ENCODE measurements at places on chromosomes 1 and 21.
A peak's percentile ranks its signal among the peaks of the same experiment; 100 is the strongest.

DNA sequence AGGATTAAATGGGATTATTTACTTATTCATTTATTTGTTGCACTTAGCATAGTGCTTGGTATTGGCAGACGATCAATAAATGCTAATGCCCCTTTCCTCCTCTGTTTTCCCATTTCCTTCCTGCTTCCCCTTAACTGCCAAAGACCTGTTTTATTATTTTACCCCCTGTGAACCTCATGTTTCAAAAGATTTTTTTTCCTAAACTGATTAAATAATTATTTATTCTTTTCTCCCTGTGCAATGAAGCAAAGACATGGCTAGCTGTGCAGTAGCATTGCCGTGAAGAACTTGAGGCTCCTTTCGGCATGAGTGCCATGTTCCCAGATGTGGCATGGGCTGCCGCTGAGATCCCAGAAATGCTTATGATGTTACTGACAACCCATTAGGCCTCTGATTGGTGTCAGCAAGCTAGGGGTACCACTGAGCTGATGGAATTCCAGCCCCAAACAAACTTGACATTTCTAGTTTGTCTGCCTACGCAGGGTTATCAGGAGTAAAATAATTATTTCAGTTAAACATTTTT lies 266.4 kb upstream of the TMEM51 start:
- no peak for DNase-seq

- DNase-seq, result no peak
Measured at GRCh38 chr1:168506204-168506819, 37.5 kb downstream of the XCL2 start.

DNA sequence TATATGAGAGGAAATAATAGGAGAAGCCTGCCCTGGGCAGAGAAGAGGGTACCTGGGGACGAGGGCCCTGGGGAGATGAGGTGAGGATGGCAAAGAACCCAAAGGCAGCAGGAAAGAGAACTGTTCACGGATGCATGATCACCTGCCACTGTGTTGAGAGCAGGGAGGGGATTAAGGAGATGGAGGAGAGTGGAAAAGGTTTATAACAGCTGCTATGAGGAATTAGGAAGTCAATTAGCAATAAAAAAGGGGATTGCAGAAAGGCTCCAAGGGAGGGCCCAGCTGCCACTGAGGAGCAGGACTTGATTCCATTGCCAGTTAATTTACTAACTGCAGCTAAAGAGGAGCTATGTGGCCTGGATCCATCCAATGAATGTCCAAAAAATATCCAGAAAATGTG lies 61.1 kb downstream of the GFI1 start:
- DNase-seq, result no peak

GRCh38 chr1:110293601-110294104 lies 45.5 kb upstream of the RBM15 start:
- DNase-seq, result no peak

DNA sequence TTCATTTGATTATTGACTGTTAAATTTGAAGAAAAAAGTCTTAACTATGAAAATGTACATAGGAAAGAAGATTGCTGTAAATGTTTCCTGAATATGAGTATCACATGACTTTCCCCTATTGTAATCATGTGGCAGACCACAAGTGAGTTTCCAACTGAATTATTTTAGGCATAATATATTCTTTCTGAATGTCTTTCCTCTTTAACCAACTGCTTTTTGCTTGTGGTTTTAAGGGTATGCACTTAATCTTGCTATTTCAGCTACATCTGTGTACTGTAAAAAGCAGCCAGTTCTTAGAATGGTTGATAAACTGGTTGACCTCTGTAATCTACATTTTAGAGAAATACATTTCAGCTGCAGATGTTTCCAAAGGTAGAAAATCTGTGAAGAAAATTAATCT lies 400.7 kb downstream of the NEGR1 start:
- DNase-seq, result no peak

- peak; percentile 57 for DNase-seq
Measured at GRCh38 chr1:162391790-162392563, 10.4 kb downstream of the C1orf226 start.

- no peak for DNase-seq
Measured at GRCh38 chr1:208534599-208534897, 290.4 kb upstream of the PLXNA2 start.

GRCh38 chr1:201816309-201816854 lies 12.6 kb upstream of the IPO9 start:
- no peak for DNase-seq

DNA sequence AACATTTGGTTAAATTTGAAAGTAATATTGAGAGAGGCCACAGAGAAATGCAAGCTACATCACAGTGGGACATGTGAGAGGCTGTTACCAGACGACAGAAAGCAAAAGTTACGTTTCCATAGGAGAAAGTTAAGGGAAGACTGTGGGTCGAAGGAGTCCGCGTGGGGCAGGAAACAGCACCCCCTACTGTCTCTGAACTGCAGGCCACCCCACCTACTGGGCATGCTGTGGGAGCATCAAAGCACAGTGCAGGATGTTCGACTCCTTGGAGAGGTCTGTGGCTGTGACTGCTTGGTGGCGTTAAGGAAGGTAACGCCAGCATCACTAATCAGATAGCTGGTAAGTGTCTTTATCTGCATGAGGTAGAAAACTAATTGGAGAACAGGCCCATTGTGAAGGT lies 123.9 kb downstream of the PTBP2 start:
- peak; percentile 80 for DNase-seq

DNA sequence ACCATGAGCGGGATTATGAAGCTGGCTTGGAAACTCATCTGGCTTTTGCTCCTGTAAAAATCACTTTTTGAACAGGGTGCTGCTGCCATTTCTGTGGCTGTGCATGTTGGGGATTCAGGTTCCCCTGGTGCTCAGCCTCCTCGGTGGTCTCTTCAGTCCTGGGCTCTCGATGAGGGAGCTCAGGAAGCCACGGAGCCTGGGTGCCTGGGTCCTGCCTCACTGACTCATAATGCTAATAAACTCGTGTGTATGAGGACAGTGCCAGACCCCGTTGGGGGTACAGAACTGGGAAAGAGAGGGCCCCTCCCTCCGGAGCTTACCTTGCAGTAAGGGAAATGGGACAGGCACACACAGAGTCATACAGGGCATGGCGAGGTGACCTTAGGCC lies 5.8 kb downstream of the COQ8A start:
- DNase-seq, result peak; percentile 46
